ENCODE measurements at places on chromosomes 7 and 10.

DNA sequence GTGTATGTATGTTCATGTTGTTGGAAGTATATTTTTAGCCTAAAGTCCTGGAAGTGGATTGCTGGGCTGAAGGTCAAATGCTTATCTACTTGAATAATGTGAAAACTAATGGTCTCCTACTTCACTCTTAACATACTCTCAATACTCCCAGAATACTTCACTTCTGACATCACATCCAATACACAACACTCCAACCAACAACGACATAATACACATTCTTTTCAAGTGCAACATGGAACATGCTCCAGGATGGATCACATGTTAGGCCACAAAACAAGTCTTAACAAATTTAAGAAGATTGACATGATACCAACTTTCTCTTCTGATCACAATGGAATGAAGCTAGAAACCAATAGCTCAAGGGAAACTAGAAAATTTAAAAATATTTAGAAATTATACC lies 126.9 kb upstream of the ADCY1 start:
- DNase-seq = no peak

DNA sequence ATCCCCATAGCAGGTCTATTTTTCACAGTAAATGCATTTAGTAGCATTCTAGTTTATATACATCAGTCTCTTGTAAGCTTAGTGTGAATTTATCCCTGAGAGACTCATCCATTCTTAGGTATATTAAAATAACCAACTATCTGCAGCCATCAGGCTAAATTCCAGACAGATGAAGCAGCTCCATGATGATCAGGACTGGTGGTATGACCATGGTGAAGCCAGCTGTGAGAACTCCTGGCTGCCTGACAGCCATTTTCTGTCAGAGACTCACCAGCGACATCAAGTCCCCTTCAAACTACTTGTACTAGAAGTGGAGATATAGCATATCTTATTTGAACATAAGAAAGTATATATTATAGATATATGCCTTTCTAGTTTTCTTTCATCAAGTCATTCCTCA lies 70.3 kb upstream of the GSDME start:
- DNase-seq = no peak

DNA sequence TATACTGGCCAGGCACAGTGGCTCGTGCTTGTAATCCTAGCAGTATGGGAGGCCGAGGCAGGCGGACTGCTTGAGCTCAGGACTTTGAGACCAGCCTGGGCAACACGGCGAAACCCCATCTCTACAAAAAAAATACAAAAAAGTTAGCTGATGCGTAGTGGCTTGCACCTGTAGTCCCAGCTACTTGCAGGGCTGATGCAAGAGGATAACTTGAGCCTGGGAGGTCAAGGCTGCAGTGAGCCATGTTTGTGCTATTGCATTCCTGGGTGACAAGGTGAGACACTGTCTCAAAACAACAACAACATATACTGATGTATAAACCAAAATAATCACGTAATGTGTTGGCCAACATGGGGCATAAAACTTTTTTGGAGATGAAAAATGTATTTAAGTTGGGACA lies 6.4 kb upstream of the NPM3 start:
- no peak for DNase-seq

- DNase-seq = no peak
Observed at GRCh38 chr10:85532773-85533172, 833.8 kb downstream of the GRID1 start.

- no peak for DNase-seq
Observed at GRCh38 chr10:83346266-83346910, 792.9 kb upstream of the GHITM start.

- no peak for DNase-seq
Observed at GRCh38 chr7:93040355-93040754, 77.4 kb downstream of the SAMD9 start.

DNA sequence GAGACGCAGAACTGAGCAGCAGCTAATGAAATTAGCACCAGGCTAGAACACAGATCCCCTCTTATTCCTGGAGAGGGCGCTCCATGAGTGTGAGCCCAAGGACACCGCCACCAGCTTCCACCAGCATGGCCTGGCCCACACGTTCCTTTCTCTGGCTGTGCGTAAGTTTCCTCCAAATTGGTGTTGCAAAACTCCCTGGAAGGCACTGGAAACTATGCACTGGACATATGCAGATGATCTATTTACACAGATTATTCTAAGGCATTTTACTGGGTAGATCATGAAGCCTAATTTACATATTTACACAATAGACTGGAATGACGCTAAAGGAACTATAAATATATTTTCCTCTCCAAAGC lies 455.6 kb upstream of the FOXK1 start:
- no peak for DNase-seq

DNA sequence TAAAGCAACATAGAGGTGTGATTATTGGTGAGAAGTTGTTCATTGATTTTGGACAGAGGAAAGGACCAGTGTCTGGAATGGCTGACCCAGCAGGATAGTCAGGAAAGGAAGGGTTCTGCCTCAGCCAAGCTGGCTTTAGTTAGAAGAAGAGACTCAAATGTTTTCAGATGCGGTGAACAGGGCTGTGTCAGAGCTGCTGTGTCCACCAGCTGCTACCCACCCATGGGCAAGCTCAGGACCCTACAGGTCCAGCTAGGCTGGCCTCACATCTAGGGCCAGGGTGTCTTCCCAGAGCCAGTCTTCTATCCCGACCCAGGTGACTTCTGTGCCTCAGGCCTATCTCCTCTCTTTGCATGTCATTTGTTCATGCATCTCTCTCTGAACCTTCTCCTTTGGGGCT lies 37.3 kb upstream of the CXCL12 start:
- DNase-seq = no peak

- no peak for DNase-seq
Observed at GRCh38 chr7:87411186-87411585, 64.3 kb downstream of the ABCB4 start.

- no peak for DNase-seq
Observed at GRCh38 chr10:80201608-80202141, 3.7 kb downstream of the ANXA11 start.

GRCh38 chr7:131826960-131827359 lies 270.5 kb upstream of the PODXL start:
- DNase-seq = no peak

DNA sequence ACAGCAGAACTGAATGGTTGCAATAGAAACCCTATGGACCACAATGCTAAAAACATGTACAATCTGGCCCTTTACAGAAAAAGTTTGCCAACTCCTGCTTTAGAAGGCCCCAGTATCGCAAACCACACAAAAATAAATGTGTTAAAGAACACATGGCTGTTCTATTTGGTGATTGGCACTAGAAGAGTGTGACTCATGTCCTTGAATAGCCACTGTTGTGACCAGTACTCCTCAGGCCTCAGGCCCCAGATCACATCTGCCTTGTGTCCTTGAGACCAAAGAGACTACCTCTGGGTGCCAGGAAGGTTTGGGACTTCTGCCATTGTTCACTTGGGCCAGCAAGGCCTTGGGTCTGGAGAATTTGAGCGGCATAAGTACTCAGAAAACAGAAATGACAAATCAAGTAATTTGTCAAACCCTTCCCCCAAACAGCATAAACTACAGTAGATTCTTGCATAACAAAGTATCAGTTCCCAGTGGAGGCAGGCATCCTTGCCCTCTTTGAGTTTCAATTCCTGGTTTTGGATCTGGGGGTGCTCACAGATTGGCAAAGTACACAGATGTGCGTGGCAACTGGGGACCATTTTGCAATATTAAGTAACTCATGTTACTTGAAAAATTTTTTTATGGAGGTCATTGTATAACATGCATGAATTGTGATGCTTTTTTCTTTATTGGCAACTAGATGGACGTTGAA lies 50.2 kb downstream of the MTURN start:
- peak; percentile 22 for DNase-seq

GRCh38 chr10:121500701-121501332 lies 97.4 kb downstream of the FGFR2 start:
- DNase-seq = no peak

DNA sequence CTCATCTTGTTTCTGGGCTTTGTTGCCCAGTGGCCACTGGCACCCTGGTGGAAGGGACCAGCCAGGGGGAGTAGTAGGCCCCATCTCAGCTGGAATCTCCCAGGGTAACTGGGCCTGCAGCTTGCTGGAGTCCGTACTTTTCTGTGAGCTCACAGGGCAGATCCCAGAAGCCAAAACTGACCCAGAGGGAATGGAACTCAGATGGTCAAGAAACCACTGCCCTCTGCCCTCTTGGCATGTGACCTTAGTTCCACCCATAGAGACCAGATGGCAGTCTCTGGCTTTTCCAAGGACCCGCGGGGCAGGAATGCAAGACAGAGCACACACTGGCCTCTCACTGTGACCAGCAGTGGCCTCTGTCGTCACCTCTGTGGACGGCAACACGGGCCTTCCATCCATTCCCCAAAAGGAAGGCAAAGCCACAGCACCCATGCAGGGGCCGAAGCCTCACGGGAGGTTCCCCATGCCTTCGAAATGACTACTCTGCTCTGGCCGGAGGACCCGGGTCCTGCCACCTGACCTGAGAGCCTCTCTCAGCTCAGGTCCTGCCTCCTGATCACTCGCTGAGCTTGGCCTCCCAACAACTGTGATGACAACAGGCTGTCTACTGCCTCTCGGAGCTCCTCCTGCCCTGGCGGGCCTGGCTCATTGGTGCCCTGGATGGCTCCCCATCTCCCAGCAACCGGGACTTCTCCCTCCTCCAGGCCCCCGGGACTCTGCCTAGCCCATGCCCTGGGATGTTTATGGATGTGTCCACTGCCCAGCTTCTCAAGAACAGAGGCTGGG lies 29.9 kb downstream of the MYL10 start:
- no peak for DNase-seq

GRCh38 chr10:94983555-94983954 lies 45.1 kb downstream of the CYP2C9 start:
- DNase-seq = no peak

GRCh38 chr7:152085131-152085530 lies 59.7 kb downstream of the GALNT11 start:
- DNase-seq = no peak

GRCh38 chr10:26031300-26031699 lies 97.3 kb downstream of the MYO3A start:
- no peak for DNase-seq

DNA sequence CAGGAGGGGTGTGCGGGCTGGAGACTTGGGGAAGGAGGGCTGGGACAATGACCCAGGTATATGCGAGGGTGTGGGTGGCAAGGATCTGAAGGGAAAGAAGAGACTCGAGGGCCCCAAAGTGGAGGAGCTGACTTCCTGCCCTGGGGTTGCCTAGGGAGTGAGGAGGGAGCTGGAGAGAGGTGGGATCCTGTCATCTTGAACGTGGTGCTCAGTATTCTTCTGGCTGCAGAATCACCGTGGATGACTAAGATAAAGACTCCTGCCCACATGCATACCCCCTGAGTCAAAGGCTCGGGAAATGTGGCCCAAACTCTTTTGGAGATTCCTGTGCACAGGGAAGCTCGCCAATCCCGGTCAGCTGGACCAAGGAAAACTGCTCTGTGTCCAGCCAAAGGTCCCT lies 31.2 kb downstream of the COL17A1 start:
- no peak for DNase-seq

DNA sequence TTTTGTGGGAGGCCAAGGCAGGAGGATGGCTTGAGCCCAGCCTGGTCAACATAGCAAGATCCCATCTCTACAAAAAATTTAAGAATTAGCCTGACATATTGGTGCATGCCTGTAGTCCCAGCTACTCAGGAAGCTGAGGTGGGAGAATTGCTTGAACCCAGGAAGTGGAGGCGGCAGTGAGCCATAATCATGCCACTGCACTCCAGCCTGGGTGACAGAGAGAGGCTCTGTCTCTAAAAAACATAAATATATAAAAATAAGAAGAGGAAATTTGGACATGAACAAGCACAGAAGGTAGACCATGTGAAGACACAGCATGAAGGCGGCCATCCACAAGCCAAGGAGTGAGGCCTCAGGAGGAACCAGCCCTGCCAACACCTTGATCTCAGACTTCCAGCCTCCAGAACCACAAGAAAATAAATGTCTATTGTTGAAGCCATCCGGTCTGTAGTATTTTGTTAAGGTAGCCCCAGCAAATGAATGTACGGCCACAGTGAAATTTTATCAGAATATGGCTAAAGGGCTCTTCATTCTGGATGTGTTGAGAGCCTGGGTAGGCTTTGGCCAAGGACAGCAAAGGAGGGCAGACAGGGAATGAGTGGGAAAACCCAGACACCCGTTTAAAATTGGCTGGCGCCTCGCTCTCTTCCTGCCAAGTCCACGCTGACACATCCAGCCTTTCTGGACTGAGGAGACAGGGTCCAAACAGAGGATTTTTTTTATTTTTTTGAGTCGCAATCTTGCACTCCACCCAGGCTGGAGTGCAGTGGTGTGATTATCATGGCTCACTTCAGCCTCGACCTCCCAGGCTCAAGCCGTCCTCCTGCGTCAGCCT lies 12.9 kb upstream of the GRID2IP start:
- DNase-seq = no peak

GRCh38 chr10:11236234-11236633 lies 218.6 kb downstream of the CELF2 start:
- peak; percentile 63 for DNase-seq

- DNase-seq = no peak
Observed at GRCh38 chr7:158702944-158703343, 1.7 kb downstream of the NCAPG2 start.

DNA sequence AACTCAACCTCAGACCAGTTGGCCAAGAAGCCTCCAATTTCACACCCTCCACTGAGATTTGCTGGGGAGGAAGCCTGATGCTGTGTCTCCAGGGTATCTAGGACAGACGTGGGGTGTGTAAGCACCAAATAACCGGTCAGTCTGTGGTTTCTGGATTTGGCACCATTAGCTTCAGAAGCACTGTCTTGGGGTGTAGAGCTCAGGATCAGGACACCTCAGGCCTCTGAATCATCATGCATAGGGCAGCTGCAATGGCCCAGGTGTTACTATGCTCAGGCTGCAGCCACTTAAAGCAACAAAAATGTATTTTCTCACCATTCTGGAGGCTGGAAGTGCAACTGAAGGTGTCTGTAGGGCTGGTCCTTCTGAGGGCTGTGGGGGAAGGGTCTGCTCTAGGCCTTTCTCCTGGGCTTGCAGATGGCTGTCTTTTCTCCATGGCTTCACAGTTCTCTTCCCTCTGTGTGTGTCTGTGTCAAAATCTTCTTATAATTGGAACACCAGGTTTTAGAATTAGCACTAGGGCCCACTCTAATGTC lies 73.4 kb upstream of the SEPHS1 start:
- DNase-seq = no peak

- DNase-seq = no peak
Observed at GRCh38 chr7:92806496-92806895, 29.9 kb downstream of the CDK6 start.

DNA sequence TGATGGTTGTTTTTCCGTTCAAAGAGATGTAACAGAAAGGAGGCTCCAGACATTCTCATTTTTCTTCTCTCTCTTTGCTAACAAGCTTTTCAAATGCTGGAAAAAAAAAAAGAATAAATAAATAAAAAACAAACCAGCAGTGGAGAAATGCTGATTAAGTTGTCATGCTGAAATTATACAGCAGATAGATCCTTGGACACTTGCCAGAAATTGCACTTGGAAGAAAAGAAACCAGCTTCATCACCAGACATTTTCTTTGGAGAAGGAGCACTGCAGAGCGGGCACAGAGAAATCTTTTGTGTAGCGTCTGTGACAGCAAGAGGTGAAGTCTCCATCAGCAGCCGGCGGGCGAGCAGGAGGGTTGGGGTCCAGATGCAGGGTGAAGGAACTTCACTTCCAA lies 55.8 kb downstream of the CLRN3 start:
- DNase-seq = no peak

GRCh38 chr7:157519798-157520244 lies 183.0 kb downstream of the DNAJB6 start:
- no peak for DNase-seq

All from CD4-positive, alpha-beta T cell treated with Interleukin-12 subunit alpha and Interleukin-12 subunit beta, for 1 hour (primary cell).